ENCODE measurements at places on chromosomes 16 and 17. TPM values are rescaled to one million over a fixed set of nuclear protein-coding genes. Genes with fewer than 3 reads are reported as not detected.

DNA sequence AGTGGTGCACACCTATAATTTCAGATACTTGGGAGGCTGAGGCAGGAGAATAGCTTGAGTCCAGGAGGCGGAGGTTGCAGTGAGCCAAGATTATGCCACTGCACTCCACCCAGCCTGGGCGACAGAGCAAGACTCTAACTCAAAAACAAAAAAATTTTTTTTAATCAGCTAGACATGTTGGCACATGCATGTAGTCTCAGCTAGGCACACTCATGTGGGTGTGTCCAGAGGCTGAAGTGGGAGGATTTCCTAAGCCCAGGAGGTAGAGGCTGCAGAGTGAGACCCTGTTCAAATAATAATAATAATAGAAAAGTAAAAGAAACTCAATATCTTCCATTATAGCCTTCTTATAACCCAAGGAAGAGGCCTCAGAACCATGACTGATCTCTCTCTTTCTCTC, 11.5 kb upstream of the ARHGAP17 start:
- no peak for DNase-seq

DNA sequence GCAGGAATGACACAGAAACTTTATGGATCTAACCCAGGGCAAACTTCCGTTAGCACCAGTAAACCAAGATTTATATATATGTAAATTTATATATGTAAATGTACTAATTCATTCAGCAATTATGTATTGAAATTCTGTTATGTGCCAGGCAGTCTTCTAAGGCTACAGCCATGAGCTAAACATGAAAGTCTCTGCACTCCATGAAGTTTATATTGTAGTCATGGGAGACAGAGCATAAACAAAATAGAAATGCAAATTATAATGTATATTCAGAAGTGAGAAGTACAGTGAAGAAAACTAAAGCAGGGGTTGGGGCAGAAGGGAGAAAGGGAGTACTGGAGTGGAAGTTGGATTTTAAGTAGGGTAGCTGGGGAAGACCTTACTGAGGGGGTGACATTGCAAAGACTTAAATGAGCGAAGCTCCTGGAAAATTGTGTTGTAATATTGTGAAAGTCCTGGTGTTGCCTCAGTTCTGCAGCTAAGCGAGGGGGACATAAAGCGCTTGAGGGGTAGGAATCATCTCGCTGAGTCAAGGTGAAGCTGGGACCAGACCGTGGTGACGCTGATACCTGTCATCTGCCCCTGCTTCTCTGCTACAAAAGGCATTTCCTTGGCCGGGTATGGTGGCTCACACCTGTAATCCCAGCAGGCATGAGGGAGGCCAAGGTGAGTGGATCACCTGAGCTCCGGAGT, 64.8 kb downstream of the YPEL2 start:
- DNase-seq: no peak

GRCh38 chr17:1123393-1123831, 56.4 kb downstream of the ABR start:
- no peak for DNase-seq

GRCh38 chr17:48754500-48755261, 26.1 kb upstream of the HOXB13 start:
- DNase-seq: no peak

GRCh38 chr17:36623281-36623680, 21.9 kb downstream of the MRM1 start:
- DNase-seq: no peak

- DNase-seq: no peak
These were observed 65.9 kb upstream of the CDH13 start for GRCh38 chr16:82560805-82561325.

MYH3 gene
- total RNA-seq: 7.9 TPM

- no peak for DNase-seq
These were observed 76.6 kb downstream of the KLHDC4 start for GRCh38 chr16:87688876-87689815.

SHISA6 gene
- total RNA-seq: not detected

MEOX1 gene
- total RNA-seq: 15.3 TPM

ATAD5 gene
- total RNA-seq: 5.7 TPM

DNA sequence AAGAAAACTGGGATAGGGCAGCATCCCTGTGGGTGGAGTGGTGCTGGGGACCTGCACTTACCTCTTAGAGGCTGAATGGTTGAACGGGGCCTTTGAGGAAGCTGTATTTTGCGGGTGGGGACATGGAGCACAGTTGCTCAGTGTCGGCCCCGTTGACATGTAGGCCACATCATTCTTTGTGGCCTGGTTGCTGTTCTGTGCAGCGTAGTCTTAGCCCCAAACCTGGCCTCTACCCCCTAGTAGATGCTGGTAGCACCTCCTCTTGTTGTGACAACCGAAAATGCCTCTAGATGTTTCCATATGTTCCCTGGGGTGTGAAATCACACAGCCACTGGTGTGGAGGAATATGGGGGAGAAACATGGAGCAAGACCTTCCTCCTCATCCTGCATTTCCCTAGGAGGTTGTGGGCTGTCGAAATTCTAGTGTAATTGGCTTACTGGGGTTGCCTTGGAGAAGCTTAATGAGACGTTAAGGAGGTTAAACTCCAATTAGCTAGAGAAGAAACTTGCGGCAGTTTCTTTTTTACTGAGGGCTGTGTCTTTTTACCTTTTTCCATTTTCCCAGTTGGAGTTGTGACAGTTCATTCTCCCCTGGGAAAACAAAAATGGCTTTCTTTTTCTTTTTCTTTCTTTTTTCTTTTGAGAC, 9.4 kb downstream of the ABCC1 start:
- DNase-seq: no peak

DNA sequence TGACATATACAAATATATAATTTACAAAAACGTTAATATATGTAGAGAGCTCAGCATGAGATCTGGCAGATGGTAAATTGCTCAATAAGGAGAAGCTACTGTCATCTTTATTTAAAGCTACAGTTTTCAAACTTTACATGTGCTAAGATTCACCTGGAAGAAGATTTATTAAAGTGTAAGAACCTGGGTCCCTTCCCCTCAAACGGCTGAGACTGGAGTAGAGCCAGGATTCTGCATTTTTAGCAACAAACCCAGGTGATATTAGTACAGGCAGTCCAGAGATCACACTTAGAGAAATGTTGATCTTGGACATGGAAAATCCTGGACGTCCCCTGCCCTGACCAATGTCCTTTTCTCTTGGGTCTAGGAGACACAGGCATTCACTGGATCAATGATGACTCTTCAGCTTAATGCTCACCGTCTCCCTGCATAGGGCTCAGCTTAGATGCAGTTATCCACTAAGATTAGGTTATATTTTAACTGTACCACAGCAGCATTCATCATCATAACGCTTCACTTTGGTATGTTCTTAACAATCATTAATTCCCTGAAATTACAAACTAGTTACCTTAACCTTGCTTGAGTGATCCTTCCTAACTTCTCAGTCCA, 20.4 kb downstream of the CDR2 start:
- DNase-seq: no peak

- DNase-seq: no peak
These were observed 7.4 kb downstream of the ALOXE3 start for GRCh38 chr17:8110907-8111306.

GRCh38 chr17:44210342-44211192, 8.9 kb downstream of the UBTF start:
- DNase-seq: peak; percentile 93

TMC5 gene
- total RNA-seq: not detected

GALK1 gene
- total RNA-seq: 9.1 TPM

TNS4 gene
- total RNA-seq: 1.1 TPM

- DNase-seq: no peak
These were observed 87.9 kb upstream of the RPL38 start for GRCh38 chr17:74115586-74115985.

CES4A gene
- 11.9 TPM for total RNA-seq

- DNase-seq: no peak
These were observed 5.1 kb upstream of the C1QTNF8 start for GRCh38 chr16:1101133-1101532.

CRK gene
- total RNA-seq: 18.2 TPM

KRTAP16-1 gene
- total RNA-seq: 0.42 TPM

- no peak for DNase-seq
These were observed 214.1 kb upstream of the GOT2 start for GRCh38 chr16:58948244-58948643.

- no peak for DNase-seq
These were observed 13.6 kb downstream of the HLF start for GRCh38 chr17:55278173-55278961.

DNA sequence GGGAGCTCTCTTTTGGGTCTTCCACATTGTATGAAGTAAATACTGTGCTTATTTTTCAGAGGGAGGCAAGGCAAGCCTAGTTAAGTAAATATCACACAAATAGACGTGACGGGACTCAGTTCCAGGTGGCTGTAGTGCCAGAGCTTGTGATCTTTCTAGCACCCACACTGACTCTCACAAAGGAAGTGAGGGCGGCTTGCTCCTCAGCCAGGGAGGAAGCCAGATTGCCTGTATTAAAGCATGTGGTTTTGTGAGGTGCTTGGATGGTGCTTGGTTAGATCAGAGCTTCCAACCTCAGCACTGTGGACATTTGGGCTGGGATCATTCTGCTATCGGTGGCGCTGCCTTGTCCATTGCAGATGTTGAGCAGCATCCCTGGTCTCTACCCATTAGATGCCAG, 80.1 kb downstream of the VAT1L start:
- DNase-seq: peak; percentile 36

DNA sequence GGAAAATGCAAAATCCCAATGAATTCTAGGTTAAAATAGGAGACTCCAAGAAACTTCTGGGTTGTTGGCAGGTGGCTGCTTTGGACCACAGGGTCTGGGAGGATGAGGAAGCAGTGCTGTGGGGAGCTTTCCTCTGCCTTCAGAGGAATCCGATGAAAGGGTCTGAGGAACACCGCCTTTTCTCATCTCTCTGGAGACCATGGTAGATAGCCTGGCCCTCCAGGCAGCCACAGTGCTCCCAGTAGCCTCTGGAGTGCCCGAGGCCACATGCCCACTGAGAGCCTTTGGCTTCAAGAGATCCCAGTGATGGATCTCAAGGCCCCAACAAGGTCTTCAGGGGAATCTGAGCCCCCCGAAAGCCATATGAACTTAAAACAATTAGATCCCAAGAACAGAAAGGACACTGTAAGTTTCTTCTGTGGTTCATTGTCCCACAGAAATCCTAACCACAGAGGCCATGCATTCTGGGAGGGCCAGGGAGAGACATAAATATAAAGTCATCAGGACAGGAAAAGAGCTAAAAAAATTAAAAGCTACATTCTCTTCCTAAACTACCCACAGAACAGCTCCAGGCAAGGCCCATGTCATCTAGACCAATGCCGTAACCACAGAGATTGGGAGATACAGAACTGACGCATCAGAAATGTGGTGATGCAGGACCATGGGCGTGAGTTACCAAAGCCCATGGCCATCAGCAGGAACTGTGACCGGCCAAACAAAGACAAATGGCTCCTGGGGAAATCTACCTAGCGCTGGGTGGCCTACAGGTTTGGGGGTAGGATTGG, 24.3 kb downstream of the TK2 start:
- no peak for DNase-seq

GRCh38 chr17:46979147-46979863, at the start of gene RPRML:
RPRML (minus strand) TSS chr17:46979253; CDS start chr17:46979007, 246 bp downstream.
- DNase-seq: peak; percentile 24

PSKH1 gene
- total RNA-seq: 14.3 TPM

PLEKHM1 gene
- 103 TPM for total RNA-seq

DNA sequence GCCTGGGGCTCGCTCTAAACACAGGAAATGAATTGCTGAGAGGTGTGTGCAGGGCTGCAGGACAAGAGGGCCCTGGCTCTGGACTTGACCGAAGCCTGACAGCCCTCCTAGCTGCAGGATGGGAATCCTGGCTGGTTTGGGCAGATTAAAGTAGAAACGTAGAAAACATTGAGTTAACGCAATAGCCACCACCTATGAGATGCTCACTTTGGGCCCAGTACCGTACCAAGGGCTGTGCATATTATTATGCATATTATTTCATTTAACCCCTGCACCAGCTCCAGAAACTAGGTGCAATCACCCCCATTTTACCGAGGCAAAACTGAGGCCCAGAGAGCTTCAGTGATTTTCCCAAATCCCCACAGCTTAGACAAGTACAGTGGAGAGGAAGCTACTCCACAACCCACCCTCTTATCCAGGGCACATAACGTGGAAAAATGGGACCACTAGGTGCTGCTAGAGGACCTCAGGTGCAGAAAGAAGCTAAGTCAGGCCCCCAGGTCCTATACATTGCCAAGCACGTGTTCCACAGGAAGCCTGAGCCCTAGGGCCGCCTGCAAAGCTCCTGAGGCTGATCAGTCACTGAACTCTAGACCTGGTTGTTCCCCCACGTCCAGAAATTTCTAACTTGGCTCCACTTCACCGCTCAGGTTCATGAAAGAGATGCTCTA, 79.2 kb downstream of the MYH11 start:
- DNase-seq: no peak

EFNB3 gene
- total RNA-seq: not detected

GRCh38 chr17:29667969-29668368, 45.3 kb upstream of the CORO6 start:
- no peak for DNase-seq

GRCh38 chr17:78168242-78168902, at the start of gene SYNGR2:
SYNGR2 (plus strand) TSS chr17:78168581; CDS start chr17:78168617, 36 bp downstream.
- DNase-seq: peak; percentile 80

DNA sequence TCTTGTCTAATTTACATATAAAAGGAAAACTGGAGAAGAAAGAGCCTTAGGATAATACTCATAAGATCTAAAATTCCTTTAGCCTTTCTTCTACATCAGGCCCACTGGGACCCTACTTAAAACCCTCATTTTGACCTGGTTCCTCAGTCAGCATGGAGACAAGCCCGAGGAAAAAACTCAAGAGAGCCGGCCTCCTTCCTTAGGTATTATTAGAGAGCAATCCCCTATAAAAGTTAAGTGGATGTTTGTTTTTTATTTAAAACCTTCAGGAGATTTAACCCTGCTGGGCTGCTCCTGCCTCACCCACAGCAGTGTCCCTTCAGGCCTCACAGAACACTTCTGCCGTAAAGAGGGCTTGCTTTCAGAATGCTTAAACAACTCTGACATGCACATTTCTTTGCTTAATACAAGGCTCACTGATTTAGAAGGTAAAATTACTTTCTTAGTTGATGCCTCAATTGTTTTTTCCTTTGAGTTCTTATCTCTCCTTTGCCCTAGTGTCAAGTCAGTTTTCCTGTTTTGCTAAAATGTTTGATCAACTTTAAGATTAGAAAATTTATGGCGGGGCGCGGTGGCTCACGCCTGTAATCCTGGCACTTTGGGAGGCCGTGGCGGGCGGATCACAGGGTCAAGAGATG, 145.6 kb upstream of the TBX2 start:
- no peak for DNase-seq

DNA sequence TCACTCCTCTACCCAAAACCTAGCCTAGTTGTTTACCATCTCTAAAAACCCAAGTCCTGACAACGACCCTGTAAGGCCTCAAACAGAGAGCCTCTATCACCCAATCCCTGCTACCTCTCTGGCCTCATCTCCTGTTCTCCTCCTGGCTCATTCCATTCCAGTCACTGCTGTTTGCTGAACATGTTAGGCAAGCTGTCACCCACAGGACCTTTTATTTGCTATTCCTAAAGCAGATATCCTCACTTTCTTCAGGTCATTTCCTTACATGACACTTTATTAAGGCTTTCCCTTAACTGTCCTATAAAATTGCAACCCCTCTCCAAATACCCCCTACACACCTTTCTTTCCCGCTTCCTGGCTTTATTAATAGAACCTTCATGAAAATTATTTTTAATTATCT, 85.1 kb downstream of the KANSL1 start:
- DNase-seq: no peak
